Activated CD8-positive, alpha-beta memory T cell treated with anti-CD3 and anti-CD28 coated beads for 1 hour (primary cell): ENCODE measurements at places on chromosomes 4 and X.

DNA sequence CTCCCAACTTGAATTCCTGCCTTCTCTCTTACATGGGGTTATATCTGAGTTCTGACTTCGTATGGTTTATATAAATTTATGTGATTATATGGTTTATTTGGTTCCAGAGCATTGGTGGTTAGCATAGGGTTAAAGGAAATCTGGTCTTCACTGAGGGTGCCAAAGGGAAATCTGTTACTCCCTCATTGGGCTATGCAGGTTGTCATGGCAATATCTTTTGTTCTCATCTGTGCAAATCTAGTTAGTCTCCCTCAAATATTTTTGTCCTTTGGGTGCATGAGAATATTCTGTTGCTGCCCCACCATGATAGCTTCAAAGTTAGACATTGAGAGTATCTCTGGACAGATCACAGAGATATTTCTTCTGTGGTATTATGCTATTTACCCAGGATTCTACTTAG, 71.8 kb upstream of the OTUD4 start:
- no peak for DNase-seq

DNA sequence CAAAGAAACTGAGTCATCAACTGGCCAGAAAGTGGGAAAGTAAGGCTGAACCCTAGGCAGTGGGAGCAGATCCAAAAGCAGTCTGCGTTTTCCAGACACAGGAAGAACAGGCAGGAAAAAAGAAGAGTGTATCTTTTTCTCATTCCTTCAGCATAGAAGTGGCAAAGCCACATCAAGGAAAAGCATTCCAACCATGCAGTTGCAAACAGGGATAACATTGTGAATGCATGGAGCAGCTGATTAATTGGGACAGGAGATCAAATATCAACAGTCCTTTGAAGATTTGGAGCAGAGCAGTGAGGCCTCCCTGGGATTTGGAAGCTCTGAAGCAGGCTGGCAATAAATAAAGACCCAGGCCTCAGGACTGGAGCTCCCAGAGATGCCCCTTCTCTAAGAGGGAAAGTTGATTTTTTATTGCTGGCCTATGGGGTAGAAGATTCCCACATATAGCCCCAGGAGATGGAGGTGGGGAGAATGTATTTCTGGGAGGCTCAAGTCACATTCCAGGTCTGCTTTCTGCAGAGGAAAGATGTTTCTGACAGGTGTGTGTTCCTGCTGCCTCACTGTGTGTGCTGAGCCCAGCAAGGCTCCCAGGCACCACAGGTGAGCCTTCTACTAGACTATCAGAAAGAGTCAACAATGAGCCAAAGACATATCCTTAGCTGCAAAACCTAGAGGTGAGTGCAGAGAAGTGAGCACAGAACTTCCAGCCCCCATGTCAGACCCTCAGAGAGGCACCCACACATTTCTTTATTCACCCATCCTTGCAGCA, 222.5 kb downstream of the RAB28 start:
- no peak for DNase-seq

- no peak for DNase-seq
These were observed 56.8 kb downstream of the CXCL13 start for GRCh38 chr4:77662396-77662795.

DNA sequence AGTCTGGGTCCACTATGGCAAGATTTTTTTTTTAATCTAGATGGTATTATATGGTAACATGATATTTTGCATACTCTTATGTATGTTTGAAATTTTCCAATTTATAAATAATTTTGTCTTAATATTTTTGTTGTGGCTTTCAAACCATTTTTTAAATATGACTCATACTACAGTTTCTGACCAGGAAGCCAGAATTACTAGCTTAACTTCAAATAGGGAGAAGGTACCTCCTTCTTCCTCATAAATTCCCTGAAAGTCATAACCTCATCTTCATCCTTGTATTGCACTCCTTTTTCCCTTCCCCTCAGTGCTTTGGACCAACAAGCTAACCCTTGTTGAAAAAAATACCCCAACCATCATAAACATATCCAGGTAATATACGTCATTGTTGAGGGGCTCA, 21.6 kb downstream of the ARAP2 start:
- DNase-seq, result no peak

DNA sequence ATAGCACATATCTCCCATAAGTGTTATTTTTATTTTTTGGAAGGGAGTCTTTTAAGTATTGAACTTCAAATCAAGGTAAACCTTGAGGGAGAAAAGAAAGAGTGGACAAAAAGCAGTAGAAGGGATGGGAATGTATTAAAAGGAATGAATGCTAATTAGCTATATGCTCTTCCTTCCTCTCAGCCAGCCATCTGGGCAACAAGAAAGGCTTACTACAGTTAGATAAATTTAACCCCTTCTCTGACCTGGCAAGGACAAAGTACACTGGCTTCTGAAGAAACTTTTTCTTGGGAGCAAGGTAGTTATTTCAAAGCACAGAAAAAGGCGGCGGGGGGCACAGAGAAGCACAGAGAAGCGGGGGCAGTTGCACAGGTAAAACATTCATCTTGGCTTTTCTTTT, 54.6 kb downstream of the GAB1 start:
- DNase-seq, result no peak

GRCh38 chr4:141074098-141074878, 59.0 kb downstream of the RNF150 start:
- DNase-seq, result no peak

- DNase-seq, result no peak
These were observed 758 bp downstream of the SDAD1 start for GRCh38 chr4:75989846-75990528.

DNA sequence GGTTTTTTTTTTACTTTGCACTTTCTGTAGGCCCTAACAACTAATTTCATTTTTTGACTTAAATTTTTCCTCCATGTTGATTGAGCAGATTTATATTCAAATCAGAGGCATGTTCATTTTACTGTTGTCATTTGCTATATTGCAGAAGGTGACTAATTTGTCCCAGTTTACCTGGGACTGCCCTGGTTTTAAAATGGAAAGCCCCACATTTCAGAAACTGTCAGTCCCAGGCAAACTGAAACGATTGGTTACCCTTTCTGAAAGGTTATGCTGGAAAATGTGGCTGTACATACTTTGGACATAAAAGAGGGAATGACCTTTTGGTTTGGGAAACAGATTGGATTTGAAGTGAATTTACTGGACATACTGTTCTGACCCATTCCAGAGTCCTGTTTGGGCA, 160.0 kb downstream of the SPCS3 start:
- DNase-seq, result no peak

DNA sequence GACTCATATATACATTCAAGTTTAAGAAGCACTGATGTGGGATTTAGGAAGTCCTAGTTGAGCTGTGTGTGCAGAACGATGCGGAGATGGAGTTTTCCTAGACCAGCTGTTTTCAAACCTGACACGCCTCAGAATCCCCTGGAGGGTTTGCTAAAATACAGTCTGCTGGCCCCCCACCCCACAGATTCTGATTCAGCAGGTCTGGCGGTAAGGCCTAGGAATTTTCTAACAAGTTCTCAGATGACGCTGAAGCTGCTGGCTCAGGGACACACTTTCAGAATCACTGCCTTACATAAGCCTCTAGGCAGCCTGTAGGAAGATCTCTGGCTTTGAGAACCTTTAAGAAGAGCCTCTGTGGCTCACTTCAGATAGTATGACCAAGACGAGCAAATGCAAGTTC, 73.1 kb downstream of the PHEX start:
- DNase-seq, result no peak

- DNase-seq, result no peak
These were observed 9.9 kb downstream of the PIGG start for GRCh38 chr4:508675-509638.

GRCh38 chrX:143661286-143661685, 25.4 kb upstream of the SLITRK4 start:
- DNase-seq, result no peak

DNA sequence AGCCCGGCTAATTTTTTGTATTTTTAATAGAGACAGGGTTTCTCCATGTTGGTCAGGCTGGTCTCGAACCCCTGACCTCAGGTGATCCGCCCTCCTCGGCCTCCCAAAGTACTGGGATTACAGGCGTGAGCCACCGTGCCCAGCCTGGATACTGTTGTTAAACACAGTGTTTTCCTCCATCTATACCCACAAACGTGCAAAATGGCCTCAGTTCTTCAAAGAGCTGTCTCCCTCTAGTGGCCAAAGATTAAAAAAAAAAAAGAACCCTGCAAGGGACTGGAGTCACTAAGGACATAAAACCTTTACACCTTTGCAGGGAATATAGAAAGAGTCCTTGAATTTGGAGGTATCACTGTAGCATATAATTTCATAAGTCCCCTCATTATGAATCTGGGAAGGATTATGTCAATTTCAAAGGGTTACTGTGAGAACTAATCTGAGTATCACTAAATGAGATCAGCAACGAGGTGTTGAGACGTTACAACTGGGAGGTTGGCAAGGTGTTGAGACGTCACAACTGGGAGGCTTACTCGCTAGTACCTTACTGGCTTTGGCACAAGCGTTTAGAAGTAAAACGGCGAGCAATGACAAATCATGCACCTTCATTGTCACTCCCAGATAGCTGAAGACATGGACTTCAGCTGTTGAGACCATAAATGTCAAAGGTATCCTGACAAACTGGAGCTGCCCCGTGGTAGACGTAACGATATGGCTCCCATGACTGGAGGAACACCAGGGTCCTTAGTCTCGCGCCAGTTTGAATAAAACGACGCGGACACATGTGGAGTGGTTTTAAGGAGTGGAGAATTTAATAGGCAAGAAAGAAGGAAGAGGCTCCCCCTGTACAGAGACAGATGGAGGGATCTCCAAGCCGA, 33.4 kb upstream of the ENPP6 start:
- DNase-seq, result no peak

DNA sequence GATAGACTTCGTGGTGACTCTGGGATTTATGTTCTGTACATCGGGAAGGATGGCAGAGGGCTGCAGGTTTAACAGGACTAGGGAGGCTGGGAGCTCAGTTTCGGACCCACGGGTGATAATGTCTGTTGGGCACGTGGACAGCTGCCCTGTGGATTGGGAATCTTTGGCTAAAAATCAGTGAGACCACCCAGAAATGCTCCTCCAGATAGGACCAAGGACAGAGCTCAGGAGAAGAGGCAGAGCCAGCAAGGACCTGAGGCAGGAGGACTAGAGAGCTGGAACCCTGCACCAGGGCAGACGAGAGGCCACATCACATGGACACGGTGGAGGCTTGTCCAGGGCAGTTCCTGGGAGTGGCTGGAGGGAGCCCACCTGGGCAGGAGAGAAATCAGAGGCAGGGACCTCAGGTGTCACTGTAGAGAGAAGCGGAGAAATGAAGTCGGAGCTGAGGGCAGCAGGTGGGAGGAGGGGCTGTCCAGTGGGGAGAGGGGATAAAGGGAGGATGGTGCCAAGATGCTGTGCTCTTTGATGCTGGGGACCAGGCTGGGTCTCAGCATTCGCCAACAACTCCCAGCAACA, 79.2 kb downstream of the CPZ start:
- no peak for DNase-seq

DNA sequence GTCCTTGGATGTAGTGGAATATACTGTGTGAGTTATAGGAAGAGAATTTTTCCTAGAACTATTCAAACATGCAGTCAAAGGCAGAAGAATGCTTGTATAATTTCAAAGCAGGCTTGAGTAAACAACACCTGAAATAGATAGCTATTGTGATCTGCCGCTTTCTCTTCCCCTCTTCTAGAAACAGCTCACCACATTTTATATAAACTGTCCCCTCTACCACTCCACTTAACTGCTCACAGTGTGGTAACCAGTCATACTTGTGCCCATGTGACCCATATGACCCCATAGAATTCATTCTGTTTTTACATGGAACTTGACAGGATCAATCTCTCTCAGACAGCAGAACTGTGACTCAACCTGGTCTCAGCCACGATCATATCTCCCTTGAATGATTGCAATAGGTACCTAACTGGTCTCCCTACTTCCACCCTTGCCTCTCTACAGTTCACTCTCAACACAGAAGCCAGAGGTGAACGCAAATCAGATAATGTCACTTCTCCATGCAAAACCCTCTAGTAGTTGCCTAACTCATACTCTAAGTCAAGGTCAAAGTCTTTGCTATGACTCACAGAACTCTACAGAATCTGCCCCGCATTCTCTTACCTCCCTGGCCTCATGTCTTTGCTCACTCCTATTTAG, 85.6 kb upstream of the EFHC2 start:
- DNase-seq, result no peak

GRCh38 chrX:13790206-13791131, 26.4 kb downstream of the GPM6B start:
- no peak for DNase-seq

- no peak for DNase-seq
These were observed 82.9 kb downstream of the DCLK2 start for GRCh38 chr4:150161109-150161508.

DNA sequence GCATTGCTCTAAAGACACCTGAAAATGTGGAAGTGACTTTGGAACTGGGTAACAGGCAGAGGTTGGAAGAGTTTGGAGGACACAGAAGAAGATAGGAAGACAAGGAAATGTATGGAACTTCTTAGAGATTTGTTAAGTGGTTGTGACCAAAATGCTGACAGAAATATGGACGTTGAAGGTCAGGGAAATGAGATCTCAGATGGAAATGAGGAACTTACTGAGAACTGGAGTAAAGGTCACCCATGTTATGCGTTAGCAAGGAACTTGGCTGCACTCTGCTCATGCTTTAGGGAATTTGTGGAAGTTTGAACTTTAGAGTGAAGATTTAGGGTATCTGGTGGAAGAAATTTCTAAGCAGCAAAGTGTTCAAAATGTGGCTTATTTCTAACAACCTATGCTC, 99.4 kb downstream of the FAM13A start:
- no peak for DNase-seq

DNA sequence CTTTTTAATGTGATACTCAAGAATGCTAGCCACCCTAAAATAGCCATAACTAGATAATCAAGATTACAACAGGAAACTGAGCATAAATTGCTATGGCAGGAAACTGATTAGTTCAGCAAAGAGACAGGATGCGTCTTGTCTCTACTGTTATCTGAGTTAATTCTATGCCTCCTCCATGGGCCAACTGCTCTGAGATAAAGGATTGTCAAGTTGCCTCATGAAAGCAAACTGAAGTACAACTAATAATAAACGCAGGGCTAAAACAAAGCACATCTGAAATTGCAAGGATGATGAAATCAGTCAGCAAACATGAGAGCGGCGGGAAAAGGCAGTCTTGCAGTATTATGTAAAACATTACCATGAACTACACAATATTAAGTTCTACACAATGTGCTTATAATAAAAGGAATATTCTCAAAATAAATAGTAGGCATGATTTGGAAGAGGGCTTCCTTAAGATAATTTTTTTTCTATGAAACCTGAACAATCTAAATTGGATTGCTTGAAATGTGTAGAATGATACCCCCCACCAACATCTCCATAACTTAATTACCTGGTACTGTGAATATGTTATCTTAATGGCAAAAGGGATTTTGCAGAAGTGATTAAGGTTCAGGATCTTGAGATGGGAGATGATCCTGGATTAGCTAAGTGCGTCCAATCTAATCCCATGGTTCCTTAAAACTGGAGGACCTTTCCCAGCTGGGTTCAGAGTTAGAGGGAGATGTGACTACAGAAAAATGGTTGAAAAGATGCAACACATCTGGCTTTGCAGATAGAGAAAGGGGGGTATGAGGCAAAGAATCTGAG, 65.9 kb downstream of the ANTXR2 start:
- no peak for DNase-seq

GRCh38 chr4:39452153-39452859, 6.4 kb downstream of the RPL9 start:
- no peak for DNase-seq

GRCh38 chr4:127446427-127446885, 186.3 kb upstream of the INTU start:
- no peak for DNase-seq
